Gastrocnemius medialis (tissue), 4 donors: ENCODE measurements at places on chromosomes 11 and 22. TPM values are rescaled to one million over a fixed set of nuclear protein-coding genes. Genes with fewer than 3 reads are reported as not detected.
A peak's percentile ranks its signal among the peaks of the same experiment; 100 is the strongest.

DNA sequence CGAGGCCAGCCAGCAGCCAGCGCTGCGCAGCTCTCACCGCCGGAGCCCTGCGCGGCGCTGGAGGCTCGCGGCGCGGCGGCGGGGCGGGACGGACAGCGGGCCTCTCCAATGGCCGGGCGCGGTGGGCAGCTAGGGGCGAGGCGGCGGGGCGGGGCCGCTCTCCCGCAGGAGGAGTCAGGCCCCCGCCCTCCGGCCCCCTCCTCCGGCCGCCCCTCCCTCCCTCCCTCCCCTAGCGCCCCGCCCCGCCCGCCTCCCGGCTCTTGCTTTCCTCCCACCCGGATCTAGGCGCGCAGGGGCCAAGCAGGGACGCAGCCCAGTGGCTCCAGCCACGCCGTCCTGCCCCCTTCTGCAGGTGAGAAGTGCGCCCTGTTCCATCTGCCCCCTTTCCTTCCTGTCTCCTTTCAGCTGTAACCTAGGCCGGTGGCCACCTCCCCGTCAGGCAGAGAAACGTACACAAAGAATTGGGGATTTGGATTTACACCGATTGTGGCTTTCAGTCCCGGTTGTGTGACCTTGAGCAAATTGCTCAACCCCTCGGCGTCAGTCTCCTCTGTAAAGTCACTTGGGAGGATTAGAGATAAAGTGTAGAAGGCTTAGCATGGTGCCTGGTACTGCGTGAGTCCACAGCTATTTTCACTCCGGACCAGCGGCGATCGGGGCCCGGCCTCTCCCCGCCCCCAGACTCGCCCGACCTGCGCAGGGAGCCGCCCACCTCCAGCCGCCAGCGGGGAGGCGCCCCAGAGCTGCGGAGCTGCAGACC lies at the start of gene FZD4:
Gene FZD4 (minus strand): TSS at position 35 of the 760 bp plus-strand sequence. CDS start 310 bp downstream, outside the sequence.
- peaks cover 49% of the 10 kb centered on the region for H3K4me1 ChIP-seq
- peak within 1 kb of the TSS; percentile 93 for H3K27ac ChIP-seq
- H3K36me3 ChIP-seq, result no peaks in the 10 kb centered on the region
- peak within 1 kb of the TSS; percentile 99 for H3K4me3 ChIP-seq
- H3K27me3 ChIP-seq, result no peaks in the 10 kb centered on the region
- peak; percentile 90 for DNase-seq

The BBOX1 gene
- total RNA-seq, result 0.65 TPM

- peaks cover 20% of the 10 kb centered on the region for H3K4me1 ChIP-seq
- DNase-seq, result no peak
- H3K36me3 ChIP-seq, result no peaks in the 10 kb centered on the region
- H3K4me3 ChIP-seq, result no peak overlapping the region
Observed at GRCh38 chr11:114397349-114397982, 2.8 kb downstream of the C11orf71 start.

DNA sequence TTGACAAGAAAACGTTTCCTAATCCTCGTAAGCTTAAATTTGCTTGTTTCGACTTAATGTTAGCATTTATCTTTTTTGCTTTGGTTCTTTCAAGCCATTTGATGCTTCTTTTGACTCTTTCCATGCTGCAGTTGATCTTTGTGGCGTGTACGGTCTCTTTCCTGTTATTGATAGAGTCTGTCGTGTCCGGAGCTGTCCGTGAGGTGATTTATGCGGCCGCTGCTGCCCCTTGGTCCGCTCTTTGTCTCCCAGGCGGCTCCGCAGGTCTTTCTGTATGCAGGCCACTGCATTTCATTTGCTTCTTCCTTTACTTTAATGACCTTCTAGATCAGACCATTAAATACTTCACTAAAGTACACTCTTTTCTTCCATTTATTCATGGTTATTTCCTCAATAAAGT lies 50.3 kb downstream of the TBC1D22A start:
- H3K27me3 ChIP-seq, result no peaks in the 10 kb centered on the region
- H3K27ac ChIP-seq, result no peak overlapping the region
- no peaks in the 10 kb centered on the region for H3K36me3 ChIP-seq
- H3K4me3 ChIP-seq, result no peak overlapping the region

The SLC15A3 gene
- 6.4 TPM for total RNA-seq

- H3K27me3 ChIP-seq, result no peaks in the 10 kb centered on the region
- H3K4me1 ChIP-seq, result peaks cover 53% of the 10 kb centered on the region
- no peak overlapping the region for H3K4me3 ChIP-seq
- no peaks in the 10 kb centered on the region for H3K36me3 ChIP-seq
- H3K27ac ChIP-seq, result no peak overlapping the region
Observed at GRCh38 chr22:33806191-33806590, 114.1 kb downstream of the LARGE1 start.
